Spleen (tissue), 13 donors: ENCODE measurements at places on chromosomes 7 and 10. TPM values are rescaled to one million over a fixed set of nuclear protein-coding genes. Genes with fewer than 3 reads are reported as not detected.

GRCh38 chr7:35723011-35723410, 28.1 kb upstream of the HERPUD2 start:
- peaks cover 58% of the 10 kb centered on the region for H3K4me1 ChIP-seq
- no peaks in the 10 kb centered on the region for H3K36me3 ChIP-seq
- DNase-seq: no peak
- no peaks in the 10 kb centered on the region for H3K27me3 ChIP-seq
- H3K27ac ChIP-seq: no peak overlapping the region

DNA sequence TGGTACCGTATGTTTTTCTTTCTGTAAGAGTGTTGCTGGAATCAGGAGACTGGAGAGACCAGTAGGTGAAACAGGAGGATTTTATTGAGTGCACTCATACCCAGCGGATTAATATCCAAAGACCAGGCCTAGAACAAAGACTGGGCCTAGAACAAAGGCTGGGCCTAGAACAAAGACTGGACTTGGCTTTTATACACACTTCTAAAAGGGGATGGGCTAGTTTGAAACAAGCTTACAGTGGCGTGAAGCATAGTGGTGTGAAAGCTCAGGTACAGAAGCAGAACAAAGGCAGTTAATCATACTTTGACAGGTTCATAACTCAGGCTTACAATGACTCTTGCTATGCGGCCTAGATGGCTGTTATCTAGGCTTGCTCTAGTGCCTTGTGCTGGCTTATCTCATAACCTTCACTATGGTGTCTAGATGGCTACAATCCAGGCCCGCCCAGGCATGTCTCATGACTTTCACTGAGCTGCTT, 67.7 kb downstream of the TRIM24 start:
- no peak for DNase-seq
- no peaks in the 10 kb centered on the region for H3K4me1 ChIP-seq
- no peak overlapping the region for H3K4me3 ChIP-seq
- H3K27me3 ChIP-seq: no peaks in the 10 kb centered on the region
- H3K27ac ChIP-seq: no peak overlapping the region
- peaks cover 29% of the 10 kb centered on the region for H3K36me3 ChIP-seq

Gene PRXL2A
- 15.1 TPM for total RNA-seq

Gene C7orf33
- total RNA-seq: not detected

Gene AHR
- 75.7 TPM for total RNA-seq

Gene PLPP4
- not detected for total RNA-seq

Gene C7orf57
- total RNA-seq: not detected

Gene UNCX
- total RNA-seq: not detected

GRCh38 chr10:80870282-80870681, 332.6 kb downstream of the SH2D4B start:
- H3K4me3 ChIP-seq: no peak overlapping the region
- no peaks in the 10 kb centered on the region for H3K4me1 ChIP-seq
- H3K36me3 ChIP-seq: no peaks in the 10 kb centered on the region
- no peak overlapping the region for H3K27ac ChIP-seq
- no peak for DNase-seq
- H3K27me3 ChIP-seq: no peaks in the 10 kb centered on the region

DNA sequence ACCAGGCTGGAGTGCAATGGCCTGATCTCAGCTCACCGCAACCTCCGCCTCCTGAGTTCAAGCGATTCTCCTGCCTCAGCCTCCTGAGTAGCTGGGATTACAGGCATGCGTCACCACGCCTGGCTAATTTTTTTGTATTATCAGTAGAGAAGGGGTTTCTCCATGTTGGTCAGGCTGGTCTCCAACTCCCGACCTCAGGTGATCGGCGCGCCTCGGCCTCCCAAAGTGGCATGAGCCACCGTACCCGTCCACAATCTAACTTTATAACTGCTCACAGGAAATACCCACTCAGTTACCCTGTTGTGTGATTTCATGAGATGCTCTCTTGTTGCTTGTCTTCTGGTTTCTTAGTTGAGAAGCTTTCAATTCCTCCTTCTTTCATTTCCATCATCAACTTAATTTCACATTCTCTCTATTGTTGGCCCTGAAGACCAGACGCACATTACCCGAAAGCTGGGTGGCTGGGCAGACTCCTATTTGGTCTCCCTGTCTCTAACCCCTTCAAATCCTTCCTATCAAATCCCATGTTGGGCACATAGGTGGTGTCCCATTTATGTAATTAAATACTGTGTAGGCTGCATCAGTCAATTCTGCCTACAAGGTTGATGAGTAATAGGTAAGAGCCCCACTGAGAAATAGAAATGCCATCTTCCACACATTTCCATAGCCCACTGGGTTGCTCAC, 1.1 kb upstream of the GSTO2 start:
- H3K4me1 ChIP-seq: peaks cover 27% of the 10 kb centered on the region
- peak; percentile 76 for DNase-seq
- H3K36me3 ChIP-seq: peaks cover 34% of the 10 kb centered on the region
- H3K4me3 ChIP-seq: peak overlapping the region; percentile 92

GRCh38 chr7:73768641-73769480, 1.2 kb downstream of the CLDN3 start:
- H3K27me3 ChIP-seq: peaks cover 27% of the 10 kb centered on the region
- H3K4me1 ChIP-seq: peaks cover 14% of the 10 kb centered on the region

DNA sequence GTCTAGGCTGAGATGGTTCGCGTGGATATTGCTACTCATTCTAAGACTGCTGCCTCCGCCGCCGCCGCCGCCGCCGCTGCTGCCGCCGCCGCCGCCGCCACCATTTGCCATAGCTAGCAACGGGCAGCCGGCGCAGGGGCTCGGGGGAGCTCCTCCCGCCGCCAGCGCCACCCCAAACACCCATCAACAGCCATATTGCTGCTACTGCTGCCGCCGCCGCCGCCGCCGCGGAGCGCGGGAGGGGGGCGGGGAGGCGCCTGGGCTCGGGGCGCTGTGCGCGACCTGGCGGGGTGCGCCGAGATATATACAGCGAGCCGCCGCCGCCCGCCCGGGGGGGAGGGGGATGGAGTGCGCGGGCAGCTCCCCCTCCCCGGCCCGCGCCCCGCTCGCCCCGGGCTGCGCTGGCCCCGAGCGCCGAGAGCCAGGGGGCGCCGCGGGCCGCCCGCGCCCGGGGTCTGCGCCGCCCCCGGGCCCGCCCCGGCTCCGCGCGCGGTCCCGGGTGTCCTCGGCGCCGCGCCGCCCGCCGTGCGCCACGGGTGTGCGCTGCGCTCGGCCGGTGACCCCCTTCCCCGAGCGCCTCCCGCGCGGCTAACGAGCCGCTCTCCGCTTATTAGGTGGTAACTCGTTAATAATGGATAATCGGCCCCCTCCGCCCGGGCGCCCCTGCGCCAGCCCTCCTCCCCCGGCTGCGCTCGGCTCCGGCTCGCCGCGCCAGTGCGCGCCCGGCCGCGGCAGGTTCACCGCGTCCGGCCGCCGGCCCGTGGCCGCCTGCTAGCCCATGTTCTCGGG, at the start of gene KCNMA1:
Gene KCNMA1 (minus strand): TSS at position 277 of the 789 bp plus-strand sequence.
- H3K27ac ChIP-seq: peak within 1 kb of the TSS; percentile 40
- H3K4me3 ChIP-seq: peak within 1 kb of the TSS; percentile 55
- peaks cover 47% of the 10 kb centered on the region for H3K4me1 ChIP-seq
- DNase-seq: peak; percentile 83
- H3K36me3 ChIP-seq: no peaks in the 10 kb centered on the region
